ENCODE measurements at places on chromosomes 12 and 14. TPM values are rescaled to one million over a fixed set of nuclear protein-coding genes. Genes with fewer than 3 reads are reported as not detected.

DNA sequence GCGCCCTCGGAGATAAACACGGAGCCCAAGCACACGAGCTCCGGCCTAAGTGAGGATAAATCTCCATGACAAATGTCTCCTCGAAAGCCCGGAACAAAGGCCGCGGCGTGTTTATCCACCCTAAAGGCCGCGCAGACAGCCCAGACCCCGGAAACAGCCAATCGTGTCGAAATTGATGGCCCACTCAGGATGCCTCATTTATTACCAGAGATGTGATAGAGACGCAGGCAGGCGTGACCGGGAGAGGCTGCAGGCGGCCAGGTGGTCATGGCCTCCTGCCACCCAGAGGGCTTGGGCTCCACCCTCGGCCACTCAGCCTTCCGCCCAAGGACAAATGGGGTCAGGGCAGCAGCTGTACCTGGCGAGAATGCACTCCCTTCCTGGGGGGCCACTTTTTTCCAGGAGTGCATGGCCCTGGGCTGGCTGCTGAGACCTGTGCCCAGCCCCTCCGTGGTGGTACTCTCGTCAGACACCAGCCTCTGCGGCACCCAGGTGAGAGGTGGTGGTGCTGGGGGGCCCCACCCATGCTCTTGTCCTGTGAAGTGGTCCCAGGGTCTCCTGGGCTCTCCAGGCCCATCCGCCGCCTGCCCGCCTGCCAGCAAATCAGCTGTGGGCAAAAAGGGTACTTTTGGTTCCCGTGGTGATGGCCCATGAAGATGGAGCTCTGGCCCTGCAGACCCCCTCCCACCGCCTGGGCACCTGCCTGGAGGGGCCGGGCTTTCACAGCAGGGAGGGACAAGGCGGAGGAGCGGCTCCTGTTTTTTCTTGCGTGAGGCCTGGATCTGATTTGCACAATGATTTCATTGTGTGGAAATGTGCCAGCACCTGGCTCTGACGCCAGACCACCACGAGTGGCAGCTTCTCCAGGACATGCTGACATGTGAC lies 211.5 kb upstream of the C14orf180 start:
- H3K36me3 ChIP-seq = no peaks in the 10 kb centered on the region
- no peak overlapping the region for H3K27ac ChIP-seq
- H3K27me3 ChIP-seq = no peaks in the 10 kb centered on the region
- H3K4me1 ChIP-seq = no peaks in the 10 kb centered on the region
- no peak for DNase-seq

- no peak overlapping the region for H3K27ac ChIP-seq
- H3K4me3 ChIP-seq = no peak overlapping the region
- H3K36me3 ChIP-seq = peaks cover 19% of the 10 kb centered on the region
- peaks cover 18% of the 10 kb centered on the region for H3K4me1 ChIP-seq
- no peak for DNase-seq
- H3K27me3 ChIP-seq = no peaks in the 10 kb centered on the region
Observed at GRCh38 chr12:56040151-56040550, 1.6 kb upstream of the RPS26 start.

GRCh38 chr12:81798294-81798693 lies 39.1 kb upstream of the PPFIA2 start:
- H3K27ac ChIP-seq = no peak overlapping the region
- no peak overlapping the region for H3K4me3 ChIP-seq
- no peak for DNase-seq
- H3K27me3 ChIP-seq = no peaks in the 10 kb centered on the region

GRCh38 chr12:84822525-84822924 lies 90.1 kb downstream of the SLC6A15 start:
- DNase-seq = no peak
- no peaks in the 10 kb centered on the region for H3K4me1 ChIP-seq
- no peaks in the 10 kb centered on the region for H3K36me3 ChIP-seq

- H3K27me3 ChIP-seq = peaks cover 10% of the 10 kb centered on the region
- no peaks in the 10 kb centered on the region for H3K4me1 ChIP-seq
- no peak for DNase-seq
- no peak overlapping the region for H3K4me3 ChIP-seq
- no peaks in the 10 kb centered on the region for H3K36me3 ChIP-seq
- no peak overlapping the region for H3K27ac ChIP-seq
Observed at GRCh38 chr12:124754949-124755800, 108.5 kb downstream of the SCARB1 start.

Gene PLEK2
- total RNA-seq = not detected

Gene NINJ2
- total RNA-seq = 2.9 TPM

Measured in B cell (primary cell).